NCI-H460 (cell line): ENCODE measurements at places on chromosomes 7 and 10. TPM values are rescaled to one million over a fixed set of nuclear protein-coding genes. Genes with fewer than 3 reads are reported as not detected.
A peak's percentile ranks its signal among the peaks of the same experiment; 100 is the strongest.

- peak; percentile 48 for DNase-seq
Observed at GRCh38 chr7:75565132-75565837, 73.2 kb downstream of the SPDYE5 start.

DNA sequence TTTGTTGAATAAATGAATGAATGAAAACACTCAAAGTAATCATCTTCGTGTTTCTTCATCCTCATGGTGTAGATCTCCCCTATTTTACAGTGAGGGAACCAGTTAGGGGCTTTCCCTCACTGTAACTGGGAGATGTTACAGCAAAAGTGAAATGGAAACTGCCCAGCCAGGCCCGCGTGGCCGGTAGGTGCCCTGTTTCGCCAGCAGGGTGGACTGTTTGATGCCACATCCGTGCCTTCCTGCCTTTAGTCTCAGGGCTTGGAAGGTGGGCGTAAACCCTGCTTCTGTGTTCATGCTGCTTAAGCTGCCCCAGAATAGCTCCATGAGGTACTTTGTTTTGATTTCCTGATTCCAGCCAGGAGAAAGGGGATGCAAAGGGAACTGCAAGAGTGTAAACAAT lies 268.8 kb downstream of the PLXNA4 start:
- no peak for DNase-seq

The CDK1 gene
- 193 and 197 TPM in 2 replicates for total RNA-seq

- DNase-seq, result no peak
Observed at GRCh38 chr7:13179775-13180523, 492.5 kb downstream of the ARL4A start.

- peak; percentile 88 for DNase-seq
Observed at GRCh38 chr10:100370714-100371481, 23.9 kb downstream of the SCD start.

GRCh38 chr7:101854084-101854865 lies 36.8 kb downstream of the CUX1 start:
- no peak for DNase-seq

The TBX20 gene
- not detected in 2 replicates for total RNA-seq

- DNase-seq, result no peak
Observed at GRCh38 chr7:94710256-94710655, 54.3 kb upstream of the SGCE start.
